CD4-positive, alpha-beta T cell treated with Interleukin-15 for 1 hour (primary cell): ENCODE measurements at places on chromosomes 2 and 18.

DNA sequence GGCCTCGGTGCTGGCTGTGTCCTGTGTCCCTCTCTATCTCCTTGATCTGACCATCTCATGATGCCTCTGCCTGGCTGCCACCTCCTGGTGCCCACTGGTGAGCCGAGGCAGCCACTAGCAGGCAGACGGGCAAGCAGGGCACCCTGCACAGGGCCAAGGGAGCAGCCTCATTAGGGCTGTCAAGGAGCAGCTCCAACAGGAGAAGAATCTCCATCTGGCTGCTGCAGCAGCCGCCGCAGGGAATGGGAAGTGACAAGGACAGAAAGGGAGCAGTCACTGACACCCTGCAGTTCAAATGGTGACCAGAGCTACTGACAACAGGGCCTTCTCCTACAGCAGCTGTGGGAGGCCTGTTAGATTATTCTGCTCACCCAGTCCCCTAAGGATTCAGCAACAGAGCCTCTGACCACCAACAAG is 32.6 kb downstream of the ALPK2 start:
- DNase-seq = no peak

- DNase-seq = no peak
Observed at GRCh38 chr2:215746887-215747615, 266.3 kb downstream of the MREG start.

DNA sequence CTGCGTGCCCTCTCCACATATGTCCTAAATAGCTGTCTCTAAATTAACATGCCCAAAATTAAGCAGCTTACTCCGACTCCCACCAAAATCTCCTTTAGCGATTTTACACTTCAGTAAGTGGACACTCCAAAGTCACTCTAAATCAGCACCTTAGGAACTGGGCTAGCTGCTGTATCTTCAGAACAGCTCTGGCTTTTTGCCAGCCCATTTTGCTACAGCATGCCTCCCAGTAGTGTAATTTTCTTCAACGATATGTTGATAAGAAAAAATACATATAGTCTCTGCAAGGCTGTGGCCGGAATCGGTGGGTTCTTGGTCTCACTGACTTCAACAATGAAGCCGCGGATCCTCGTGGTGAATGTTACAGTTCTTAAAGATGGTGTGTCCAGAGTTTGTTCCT is 291.8 kb upstream of the RGPD4 start:
- no peak for DNase-seq

DNA sequence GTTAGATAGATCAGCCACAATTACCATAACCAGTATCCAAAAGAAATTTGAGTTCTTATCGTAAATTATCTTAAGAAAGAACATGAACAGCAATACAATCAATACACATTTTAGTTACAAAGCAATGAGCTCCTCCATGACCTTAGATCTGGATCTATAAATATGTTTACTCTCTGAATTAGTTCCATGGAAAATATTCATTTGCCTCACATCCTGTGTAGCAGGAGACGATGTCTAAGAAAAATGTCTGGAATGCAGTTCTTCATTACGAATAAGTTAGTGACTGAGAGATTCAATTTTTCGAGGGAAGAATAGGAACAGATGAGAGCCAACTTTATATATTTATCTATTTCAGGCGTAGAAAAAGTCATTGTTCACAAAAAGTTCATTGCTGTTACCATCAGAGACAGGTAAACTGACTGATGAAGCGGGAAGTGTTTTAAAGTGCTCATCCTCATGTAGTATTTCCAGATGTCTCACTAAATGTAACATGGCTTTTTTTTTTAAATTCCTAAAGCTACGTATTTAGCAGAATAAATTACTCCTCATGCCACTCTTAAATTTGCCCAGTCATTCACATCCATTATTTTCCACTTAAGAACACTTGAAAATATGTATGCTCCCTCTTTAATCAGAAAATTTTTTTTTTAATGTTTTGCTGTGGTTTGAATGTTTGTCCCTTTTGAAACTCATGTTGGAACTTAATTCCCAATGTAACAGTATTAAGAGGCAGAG is 106.5 kb upstream of the SCN1A start:
- no peak for DNase-seq

- no peak for DNase-seq
Observed at GRCh38 chr2:69300650-69301049, 86.4 kb downstream of the GFPT1 start.

DNA sequence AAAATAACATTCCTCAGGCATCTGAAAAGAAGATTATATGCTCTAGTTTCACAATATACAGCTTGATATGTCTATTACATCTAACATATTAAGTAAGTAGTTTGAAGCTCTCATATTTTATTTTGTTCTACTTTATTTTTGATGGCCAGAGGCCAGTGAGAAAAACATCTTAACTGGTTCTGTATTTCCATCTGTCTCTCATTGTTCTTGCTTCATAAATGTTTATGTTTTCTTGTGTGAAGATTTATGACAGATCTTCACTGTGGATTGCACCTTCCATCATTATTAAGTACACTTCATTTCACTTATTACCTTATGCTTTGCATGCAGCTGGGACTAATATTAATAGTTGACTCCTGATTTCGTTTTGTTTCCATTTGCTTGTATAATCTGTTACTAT is 511.2 kb downstream of the TSN start:
- no peak for DNase-seq

DNA sequence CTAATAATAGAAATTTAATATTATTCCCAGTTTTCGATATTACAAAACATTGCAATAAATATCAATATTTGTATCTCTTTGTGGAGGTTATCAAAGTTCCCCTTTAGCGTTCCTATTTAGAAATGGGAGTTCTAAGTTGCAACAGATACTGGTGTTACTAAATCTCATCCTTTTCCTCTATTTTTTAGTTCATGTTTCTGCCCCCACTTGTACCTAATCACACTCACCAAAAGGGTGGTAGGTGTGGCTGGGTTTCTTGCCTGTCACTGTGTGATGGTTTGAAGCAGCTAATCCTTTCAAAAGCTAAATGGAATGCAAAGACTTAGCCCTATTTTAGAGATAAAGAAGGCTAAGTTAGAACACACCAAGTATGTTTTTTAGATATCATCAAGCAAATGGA is 997.9 kb downstream of the TSN start:
- DNase-seq = no peak

DNA sequence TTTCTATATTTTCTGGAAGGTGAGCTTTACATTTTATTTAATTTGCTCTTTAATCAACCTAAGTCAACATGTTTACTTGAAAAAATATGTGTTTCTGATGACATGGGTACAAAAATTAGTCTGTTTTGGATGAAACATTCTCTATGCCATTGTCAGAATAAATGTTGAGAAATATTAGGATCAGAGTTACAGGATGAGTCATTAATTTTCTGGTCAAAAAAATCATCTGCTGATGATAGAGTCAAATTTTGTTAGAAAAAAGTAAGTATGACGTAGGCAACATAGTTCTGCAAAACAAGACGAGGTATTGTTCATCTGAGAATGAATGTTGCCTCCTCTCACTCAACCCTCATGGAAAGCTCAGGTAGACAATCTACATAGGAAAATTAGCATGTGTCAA is 107.6 kb upstream of the CAVIN2 start:
- no peak for DNase-seq
